ENCODE measurements at places on chromosomes 3 and 15.
A peak's percentile ranks its signal among the peaks of the same experiment; 100 is the strongest.

- DNase-seq, result no peak
Observed at GRCh38 chr15:96180087-96180748, 150.3 kb upstream of the NR2F2 start.

- no peak for DNase-seq
Observed at GRCh38 chr15:63338170-63338569, 43.5 kb downstream of the CA12 start.

DNA sequence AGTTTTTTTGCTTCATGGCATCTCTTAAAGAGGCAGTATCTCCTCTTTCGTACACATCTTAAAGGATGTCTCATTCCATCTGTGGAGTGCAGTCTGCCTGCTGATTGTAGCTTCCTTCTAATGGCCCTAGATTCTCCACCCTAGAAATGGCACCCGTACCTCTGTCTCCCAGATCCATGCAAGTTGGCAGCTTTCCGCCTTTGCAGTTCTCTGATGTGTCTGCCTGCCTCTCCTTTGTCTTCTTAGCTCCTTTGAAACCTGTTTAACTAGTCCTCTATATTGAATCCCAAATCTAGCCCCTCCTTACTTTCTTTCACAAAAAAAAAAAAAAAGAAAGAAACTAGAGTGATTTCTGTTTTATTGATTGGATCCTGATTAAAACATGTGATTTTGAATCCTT lies 1025.0 kb downstream of the ZPLD1 start:
- no peak for DNase-seq

DNA sequence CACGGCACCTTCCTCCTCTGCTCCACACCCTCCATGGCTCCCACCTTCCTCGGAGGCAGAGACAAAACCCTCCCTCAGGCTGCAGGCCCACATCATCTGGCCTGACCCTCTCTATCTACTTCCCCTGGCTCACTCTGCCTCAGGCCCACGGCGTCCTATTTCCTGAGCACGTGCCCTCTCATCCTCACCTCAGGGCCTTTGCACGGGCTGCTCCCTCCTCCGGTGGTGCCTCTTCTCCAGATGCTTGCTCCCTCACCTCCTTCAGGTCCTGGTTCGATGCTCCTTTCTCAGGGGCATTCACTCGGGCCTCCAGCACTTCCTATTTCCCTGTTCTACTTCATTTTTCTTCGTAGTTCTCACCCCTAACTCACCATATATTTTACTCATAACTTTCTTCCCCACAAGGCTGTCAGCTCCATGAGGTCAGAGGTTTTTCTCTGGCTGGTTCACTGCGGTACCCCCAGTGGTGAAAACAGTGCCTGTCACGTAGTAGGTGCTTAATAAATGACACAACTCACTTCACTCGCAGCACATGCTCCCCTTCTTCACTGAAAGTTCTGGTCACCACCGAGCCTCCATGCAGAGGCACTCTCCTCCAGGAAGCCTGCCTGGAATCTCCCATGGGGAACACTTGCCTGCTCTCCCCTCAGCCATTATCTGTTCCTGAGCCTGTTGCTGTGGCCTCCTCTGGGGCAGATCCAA lies 130.7 kb downstream of the WNT7A start:
- DNase-seq, result no peak

GRCh38 chr15:99050328-99050980 lies 42.9 kb upstream of the PGPEP1L start:
- no peak for DNase-seq

GRCh38 chr3:31488475-31489017 lies 44.2 kb upstream of the STT3B start:
- no peak for DNase-seq

GRCh38 chr3:97495896-97496295 lies 268.7 kb upstream of the ARL6 start:
- no peak for DNase-seq

GRCh38 chr15:28903555-28903954 lies 17.8 kb downstream of the APBA2 start:
- no peak for DNase-seq

- no peak for DNase-seq
Observed at GRCh38 chr3:72150634-72151412, 365.9 kb upstream of the PROK2 start.

DNA sequence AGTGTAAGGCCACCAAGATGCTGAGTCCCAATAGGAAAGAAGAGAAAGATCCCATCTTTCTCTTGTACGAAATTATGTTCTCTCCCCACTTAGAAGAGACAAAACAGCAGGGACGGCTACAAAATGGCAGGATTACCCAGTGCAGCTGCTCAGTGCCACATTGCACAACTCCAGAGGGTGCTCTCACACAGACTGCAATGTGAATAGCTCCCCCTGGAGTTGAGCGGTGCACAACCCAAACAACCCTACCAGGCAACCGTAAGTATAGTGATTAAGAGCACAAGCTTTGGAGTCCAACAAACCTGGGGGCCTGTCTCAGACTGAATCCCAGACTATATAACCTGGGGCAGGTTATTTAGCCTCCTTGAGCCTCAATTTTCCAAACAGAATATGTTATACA lies 3.1 kb upstream of the BHLHE40 start:
- DNase-seq, result peak; percentile 62

DNA sequence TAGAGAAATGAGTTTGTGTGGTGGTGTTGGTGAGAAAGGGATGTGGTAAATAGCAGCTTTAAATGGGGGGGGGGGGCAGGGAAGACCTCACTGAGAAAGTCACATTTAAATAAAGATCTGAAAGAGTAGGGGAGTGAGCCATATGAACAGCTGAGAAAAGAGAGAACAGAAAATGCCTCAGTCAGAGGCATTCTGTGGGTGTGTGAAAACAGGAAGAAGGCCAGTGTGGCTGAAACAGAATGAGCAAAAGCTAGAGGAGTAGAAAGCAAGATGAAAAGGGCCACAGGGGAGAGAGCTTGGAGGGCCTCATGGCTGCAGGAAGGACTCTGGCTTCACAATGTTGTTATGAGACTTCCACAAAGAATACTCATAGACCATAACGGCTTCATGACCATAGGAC lies 783.3 kb downstream of the ZPLD1 start:
- DNase-seq, result no peak

DNA sequence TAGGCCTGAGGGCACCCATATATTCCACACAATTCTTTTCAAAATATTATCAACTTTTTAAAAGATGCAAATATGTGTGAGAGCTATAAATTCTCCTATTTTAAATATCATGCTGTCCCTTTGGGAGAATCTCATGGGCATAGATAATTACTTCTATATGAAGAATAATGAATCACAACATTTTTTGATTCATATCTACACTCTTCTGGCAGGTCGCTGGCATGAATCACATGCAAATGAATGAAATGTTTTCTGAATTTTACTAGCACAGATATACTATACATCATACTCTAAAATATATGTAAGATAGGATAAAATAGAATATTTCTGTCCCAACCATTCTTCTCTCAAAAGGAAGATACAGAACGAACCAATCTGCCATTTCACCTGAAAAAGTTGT lies 277.7 kb upstream of the KCNH8 start:
- DNase-seq, result no peak

DNA sequence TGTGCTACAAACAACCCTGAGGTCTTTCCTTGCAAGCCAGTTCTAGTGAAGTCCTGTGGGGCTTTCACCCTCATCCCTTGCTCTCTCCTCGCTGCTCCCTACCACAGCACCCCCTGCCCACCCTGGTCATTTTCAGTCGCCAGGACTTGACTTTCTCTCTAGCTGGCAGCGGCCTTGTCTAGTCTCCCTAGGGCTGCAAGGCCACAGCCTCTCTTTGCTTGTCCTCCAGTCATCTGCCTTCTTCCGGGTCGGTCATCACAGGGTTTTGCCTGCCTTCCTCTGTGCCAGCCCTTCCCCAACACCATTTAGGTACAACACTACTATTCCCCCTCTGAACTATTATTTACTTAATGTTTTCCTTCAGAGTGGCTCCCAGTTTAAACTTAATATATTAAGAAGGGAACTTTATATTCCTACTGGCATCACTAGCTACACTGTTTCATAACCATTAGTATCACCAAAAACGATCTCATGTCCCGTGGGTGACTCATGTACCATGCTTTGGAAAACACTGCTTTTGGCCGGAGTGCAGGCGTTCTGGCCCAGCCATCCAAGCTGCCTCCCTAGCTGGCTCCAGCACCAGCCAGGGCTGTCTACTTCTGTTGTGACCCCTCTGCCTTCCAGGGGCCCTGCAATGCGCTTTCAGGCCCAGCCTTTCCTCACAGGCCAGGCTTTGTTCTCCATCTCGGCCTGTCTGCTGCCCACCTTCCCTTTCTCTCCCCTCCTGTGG lies 21.4 kb downstream of the FAH start:
- no peak for DNase-seq

DNA sequence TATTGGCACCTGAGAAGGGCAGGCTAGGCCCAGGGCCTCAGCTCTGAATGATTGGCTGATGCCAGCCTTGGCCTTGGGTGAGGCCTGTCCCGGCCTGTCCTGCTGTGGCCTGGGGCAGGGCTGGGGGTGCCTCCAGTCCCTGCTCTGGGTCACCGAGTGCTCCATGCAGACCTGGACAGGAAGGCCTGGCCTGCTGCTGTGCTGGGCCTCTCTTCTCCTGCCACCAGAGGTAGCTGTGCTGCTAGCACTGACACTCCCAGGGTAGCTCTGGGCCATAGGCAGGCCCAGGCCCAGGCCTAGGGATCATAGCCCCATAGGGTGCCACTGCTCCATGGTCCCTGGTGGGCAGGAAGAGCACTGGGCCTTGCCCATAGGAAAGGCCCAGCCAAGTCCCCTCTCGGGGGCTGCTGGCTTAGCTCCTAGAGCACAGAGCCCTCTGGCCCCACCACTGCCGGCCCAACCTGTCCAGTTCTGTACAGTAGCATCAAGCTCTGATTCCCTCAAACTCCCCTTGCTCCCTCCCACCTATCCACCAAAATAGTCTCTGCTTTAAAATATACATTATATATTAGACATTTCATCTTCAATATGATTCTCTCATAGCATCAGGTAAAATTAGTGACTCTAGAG lies 18.2 kb downstream of the ABTB1 start:
- DNase-seq, result no peak

DNA sequence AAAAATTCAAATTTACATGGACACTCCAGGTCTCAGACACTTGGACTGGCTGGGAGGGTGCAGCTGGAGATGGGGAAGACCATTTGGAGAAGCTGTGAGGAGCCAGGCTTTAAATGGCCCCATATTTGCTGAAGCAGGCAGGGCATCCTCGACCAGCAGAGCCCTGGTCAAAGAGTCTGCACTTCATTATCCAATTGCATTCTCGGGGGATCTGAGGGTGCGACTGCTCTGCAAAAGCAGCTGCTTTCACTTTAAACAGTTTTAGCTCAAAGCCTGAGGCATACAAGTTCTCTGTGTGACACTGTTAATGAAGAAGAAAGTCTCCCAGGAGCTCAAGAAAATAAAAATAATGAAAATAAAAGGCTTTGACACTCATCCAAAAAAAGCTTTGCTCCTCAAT lies 98.0 kb upstream of the SLC25A36 start:
- no peak for DNase-seq

DNA sequence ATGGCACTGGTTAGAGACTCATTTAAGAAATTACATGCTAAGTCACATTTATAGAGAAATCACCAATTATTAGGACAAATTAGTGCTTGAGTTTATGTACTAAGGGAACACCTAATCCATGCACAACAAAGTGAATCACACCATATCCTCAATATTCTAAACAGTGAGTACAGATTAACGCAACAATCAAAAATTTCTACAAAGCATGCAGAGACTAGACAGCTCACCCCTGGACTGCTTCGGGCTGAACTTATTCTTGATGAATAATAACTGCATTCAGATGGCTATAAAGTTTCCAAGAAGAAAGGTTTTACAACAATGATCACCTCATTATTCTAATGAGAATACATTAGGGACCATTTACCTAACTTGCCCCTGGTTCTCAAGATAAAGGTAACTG lies 66.5 kb downstream of the LRRFIP2 start:
- DNase-seq, result no peak

GRCh38 chr15:84653584-84653909 lies 536 bp downstream of the WDR73 start:
- no peak for DNase-seq

DNA sequence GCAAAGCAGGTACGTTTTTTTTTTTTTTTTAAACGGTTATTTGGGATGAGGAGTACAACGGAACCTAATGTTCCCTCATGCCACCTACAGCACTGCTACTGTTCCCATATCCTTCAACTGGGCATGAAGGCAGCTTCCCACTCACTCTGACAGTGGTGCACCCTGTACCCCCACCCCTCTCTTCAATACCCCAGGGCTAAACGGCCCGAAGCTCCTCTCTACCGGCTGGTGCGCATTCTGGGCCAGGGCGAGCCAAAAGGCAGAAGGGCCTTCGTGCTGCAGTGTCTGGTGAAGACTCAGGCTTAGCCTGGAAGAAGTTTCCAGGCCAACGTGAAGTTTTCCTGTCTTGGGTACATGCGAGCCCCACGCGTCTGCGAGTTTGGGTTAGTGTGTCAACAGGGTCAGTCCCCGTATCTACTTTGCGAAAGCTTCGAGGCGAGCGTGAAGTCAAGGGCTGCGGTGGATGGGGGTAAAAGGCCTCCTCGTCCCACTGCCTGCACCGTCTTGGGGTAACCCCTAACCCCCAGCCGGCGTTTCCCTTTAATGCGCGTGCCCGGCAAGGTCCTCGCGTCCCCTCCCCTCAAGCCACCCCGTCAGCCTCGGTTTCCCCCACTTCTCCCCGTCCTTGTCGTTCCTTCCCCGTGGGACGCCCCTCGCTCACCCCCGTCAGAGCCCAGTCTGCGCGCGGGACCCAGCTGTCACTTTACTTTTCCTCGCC lies 765 bp upstream of the UBE2E2 start:
- DNase-seq, result no peak

GRCh38 chr3:194272861-194273742 lies 78.0 kb downstream of the CPN2 start:
- no peak for DNase-seq

Measured in stimulated activated CD4-positive, alpha-beta T cell treated with anti-CD3 and anti-CD28 coated beads, TNF-alpha, amount 100 ng/mL, for 24 hours (primary cell).